ENCODE measurements at places on chromosomes 1 and 21. TPM values are rescaled to one million over a fixed set of nuclear protein-coding genes. Genes with fewer than 3 reads are reported as not detected.

DNA sequence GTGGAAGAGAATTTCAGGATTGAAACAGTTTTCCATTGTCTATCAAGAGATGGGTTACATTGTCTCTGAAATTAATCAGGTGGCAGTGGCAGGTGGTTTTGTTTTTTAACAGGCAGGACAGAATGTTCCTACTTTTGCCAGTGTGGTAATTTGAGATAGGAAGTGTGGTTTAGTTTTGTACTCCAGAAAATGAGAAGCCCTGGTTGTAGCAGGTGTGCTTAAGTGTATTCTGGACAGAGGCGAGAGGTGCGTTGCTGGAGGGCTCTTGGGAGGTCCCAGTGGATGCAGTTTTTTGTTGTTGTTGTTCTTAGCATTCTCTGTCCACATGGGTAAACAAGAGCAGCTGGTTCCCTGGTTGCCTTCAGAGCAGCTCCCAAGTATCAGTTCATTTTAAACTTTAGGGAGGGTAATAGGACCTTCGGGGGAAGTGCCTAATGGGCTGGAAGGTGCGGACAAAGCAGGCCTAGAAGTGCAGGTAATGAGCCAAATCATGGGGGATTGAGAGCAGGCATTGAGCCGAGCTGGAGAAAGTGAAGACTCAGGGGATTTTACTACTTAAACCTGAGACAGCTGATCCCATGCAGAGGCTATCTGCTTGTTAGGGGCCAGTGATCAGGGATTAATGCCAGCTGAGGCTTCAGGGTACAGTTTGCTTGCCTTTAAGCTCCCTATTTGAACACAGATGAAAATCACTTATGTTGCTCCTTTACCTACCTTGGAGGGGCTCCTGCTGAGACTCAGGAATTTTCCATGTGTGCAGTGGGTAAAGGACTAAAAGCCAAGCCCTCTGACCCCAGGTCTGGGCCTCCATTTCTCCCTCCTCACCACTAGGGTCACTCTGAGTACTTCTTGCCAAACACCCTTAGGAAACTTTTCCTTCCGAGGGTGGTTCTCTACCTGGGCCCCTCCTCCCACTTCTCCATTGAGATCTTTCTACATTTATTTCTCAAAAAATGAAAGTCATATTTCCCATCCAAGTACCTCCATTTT lies 6.1 kb downstream of the PFKFB2 start:
- no peak for DNase-seq

Gene SLC35F3
- not detected for total RNA-seq

Gene CRYAA
- not detected for total RNA-seq

- DNase-seq: no peak
Measured at GRCh38 chr1:150804671-150805070, 3.4 kb downstream of the CTSK start.

GRCh38 chr1:175808999-175809398 lies 65.6 kb upstream of the TNR start:
- DNase-seq: no peak

DNA sequence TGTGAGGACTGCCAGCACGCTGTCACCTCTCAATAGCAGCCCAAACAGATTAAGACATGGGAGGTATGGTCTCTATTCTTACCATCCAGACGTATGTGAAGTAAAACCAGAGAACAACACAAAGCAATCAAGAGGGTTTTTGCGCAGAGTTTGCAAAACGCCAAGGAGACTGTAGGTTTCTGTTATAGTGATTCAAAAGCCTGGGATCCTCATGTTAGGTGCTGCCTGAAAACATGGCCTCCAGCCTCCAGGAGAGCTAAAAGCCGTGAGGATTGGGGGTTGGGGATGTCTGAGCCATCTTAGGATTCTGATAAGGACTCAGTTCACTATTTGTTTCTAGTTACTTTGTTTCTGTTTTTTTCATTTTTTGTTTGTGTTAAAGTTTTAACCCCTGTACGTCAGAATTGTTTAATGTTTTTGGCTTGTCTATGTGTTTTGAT lies 4.2 kb upstream of the CCT8 start:
- DNase-seq: peak; percentile 50

DNA sequence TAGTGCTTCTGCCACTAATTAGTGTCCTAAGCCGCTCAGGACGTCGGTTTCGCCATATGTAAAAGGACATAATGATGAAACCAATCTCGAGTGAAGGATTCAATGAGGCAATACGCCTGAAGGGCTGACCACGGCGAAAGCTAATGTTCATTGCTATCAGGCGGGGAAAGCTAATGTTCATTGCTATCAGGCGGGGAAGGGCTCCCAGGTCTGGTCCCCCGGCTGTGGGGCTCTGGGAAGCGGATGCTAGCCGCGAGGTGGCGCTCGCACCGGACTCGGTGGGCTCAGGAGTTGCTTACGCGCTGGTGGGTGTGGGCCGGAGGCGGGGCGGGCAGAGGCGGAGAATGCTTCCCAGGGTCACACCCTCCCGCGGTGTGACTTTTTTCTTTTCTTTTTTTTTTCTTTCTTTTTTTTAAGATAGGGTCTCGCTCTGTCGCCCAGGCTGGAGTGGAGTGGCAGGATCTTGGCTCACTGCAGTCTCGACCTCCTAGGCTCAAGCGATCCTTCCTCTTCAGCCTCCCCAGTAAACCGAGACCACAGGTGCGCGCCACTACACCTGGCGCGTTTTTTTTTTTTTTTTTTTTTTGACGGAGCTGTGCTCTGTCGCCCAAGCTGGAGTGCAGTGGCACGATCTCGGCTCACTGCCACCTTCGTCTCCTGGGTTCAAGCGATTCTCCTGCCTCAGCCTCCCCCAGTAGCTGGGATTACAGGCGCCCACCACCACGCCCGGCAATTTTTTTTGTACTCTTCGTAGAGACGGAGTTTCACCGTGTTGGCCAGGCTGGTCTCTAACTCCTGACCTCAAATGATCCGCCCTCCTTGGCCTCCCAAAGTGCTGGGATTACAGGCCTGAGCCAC lies 1.1 kb upstream of the PEAR1 start:
- DNase-seq: peak; percentile 95

- DNase-seq: no peak
Measured at GRCh38 chr1:192811594-192812239, 2.9 kb downstream of the RGS2 start.

DNA sequence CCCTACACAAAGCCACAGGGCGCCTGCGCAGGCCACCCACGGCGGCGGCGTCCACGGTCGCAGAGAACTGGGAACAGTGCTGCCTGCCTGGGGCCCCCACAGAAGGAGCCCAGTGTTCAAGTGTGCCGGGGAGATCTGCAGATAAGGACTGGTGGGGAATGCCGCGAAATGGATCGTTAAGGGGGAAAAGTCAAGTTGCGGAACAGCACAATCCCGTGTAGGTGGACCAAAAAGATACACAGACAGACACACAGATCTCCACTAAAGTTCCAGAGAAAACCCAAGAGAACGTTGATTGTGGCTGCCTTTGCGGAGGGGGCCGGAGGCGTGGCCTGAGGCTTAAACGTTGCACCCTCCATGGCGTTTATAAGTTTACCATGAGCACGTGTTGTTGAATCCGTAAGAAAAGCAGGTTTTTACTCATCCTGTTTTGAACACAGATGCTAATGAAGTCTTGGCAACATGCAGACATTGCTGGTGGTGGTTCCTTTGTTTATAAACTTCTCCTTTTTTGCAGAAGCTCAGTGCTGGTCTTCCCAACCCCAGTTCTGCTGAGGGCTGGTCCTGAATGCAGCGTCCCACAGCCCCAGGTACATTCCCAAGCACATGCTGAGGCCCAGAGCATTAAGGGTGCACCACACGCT lies 4.1 kb downstream of the SPATC1L start:
- DNase-seq: no peak

- peak; percentile 13 for DNase-seq
Measured at GRCh38 chr1:169460191-169460833, 25.4 kb downstream of the SLC19A2 start.

DNA sequence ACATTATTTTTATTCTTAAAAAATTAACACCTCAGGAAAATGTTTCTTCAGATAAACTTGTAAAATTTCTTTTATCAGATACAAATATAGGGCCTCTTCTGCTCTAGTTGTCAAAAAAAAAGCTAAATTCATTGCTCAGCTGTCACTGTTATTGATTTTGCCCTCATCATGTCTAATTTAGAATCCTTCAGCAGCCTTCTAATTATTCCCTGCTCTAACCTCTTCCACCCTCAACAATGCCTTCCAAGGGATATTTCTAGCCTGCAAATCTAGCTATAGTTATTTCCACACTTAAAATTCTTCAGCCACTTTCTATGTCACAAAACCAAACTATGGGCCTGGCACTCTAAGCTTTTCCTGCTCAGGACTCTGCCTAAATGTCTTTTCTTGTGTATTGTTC lies 25.2 kb downstream of the PDE4B start:
- no peak for DNase-seq

GRCh38 chr1:221509575-221510355 lies 232.1 kb downstream of the DUSP10 start:
- DNase-seq: no peak

Gene OR2T33
- not detected for total RNA-seq

- peak; percentile 81 for DNase-seq
Measured at GRCh38 chr1:228236744-228237143, 28.9 kb downstream of the OBSCN start.

Gene SERBP1
- total RNA-seq: 120 TPM

- no peak for DNase-seq
Measured at GRCh38 chr1:109184687-109185086, 29.0 kb upstream of the SARS1 start.

DNA sequence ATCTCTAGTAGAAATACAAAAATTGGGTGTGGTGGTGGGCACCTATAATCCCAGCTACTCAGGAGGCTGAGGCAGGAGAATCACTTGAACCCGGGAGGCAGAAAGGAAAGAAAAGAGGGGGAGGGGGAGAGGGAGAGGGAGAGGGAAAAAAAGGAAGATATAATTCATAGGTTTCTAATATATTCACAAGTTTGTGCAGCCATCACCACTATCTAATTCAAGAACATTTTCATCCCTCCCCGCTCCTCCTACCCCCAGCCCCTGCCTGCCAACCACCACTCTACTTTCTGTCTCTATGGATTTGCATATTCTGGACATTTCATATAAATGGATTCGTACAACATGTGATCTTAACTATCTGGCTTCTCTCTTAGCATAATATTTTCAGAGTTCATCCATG lies 133.1 kb upstream of the KIAA1614 start:
- no peak for DNase-seq

GRCh38 chr1:5477716-5478115 lies 514.5 kb downstream of the NPHP4 start:
- no peak for DNase-seq

- no peak for DNase-seq
Measured at GRCh38 chr1:239421811-239422210, 35.4 kb downstream of the CHRM3 start.

Gene CFHR3
- total RNA-seq: not detected

GRCh38 chr1:209404577-209404976 lies 178.9 kb upstream of the CAMK1G start:
- DNase-seq: no peak

Gene OR2T29
- total RNA-seq: not detected
